ENCODE measurements at places on chromosomes 5 and 9. TPM values are rescaled to one million over a fixed set of nuclear protein-coding genes. Genes with fewer than 3 reads are reported as not detected.

Gene PHF24
- 3.1 TPM for total RNA-seq

Gene PCDHAC1
- total RNA-seq, result 25.2 TPM

Gene SCGB3A2
- total RNA-seq, result 1.2 TPM

Gene TTC16
- not detected for total RNA-seq

Gene WDR38
- not detected for total RNA-seq

Gene GMCL2
- not detected for total RNA-seq

Gene CCNB1
- 29.6 TPM for total RNA-seq

Gene FLT4
- 0.17 TPM for total RNA-seq

All from glutamatergic neuron (in vitro differentiated cells).